Activated B cell treated with CpG ODN at 0.5 μM for 24 hours (primary cell): ENCODE measurements at places on chromosomes 7 and 10. TPM values are rescaled to one million over a fixed set of nuclear protein-coding genes. Genes with fewer than 3 reads are reported as not detected.

DNA sequence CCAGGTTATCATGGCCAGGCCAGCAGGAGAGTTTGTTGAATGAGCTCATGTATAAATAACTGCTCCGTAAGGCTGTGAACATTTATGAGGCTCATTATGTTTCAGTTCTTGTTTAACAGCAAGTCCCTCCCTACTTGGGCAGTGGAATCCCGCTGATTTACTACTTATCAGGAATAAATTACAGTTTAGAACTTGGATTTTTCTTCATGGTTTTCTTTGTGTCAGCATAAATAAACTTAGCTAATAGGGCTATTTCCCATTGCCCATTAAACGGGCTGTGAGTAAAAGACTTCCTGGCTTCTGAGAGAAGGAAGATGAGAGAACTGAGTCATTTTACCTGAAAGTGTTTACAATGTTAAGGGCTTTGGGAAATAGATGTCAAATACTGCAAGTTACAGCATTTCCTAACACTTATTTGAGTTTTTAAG, 701.6 kb upstream of the ANKRD30A start:
- no peak for DNase-seq
- no peak overlapping the region for H3K4me3 ChIP-seq
- H3K36me3 ChIP-seq: no peaks in the 10 kb centered on the region
- H3K27ac ChIP-seq: no peak overlapping the region
- no peaks in the 10 kb centered on the region for H3K4me1 ChIP-seq

GRCh38 chr7:79806161-79806734, 328.4 kb upstream of the GNAI1 start:
- H3K27ac ChIP-seq: no peak overlapping the region
- no peak for DNase-seq
- H3K4me1 ChIP-seq: no peaks in the 10 kb centered on the region
- H3K36me3 ChIP-seq: no peaks in the 10 kb centered on the region
- no peak overlapping the region for H3K4me3 ChIP-seq

DNA sequence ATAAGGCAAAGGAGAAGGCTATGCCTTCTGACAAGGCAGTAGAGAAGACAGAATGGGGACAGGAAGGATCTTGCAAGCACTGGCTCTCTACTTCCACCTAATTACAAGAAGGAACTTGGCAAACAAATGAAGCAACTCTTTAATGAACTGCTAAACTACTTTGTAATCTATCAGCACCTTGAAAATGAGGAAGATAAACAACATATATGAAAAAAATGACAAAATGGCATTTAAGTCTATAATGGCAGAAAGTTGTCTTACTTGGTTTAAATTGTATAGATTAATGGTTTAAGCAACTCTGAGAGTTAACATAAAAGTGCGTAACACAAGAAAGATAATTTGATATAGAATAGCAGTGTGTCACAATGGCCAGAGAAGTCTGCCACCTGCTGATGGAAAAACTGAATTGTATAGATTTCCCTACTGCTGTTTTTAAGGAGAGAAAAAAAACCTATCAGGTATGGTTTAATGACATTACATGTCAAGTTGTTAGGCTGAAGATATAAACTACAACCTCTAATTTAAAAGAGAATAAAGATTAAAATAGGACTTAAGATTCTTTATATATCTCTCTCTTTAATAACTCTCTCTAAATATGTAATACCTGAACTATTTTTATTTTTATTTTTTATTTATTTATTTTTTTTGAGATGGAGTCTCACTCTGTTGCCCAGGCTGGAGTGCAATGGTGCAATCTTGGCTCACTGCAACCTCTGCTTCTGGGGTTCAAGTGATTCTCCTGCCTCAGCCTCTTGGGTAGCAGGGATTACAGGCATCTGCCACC, 11.8 kb downstream of the NT5C3A start:
- DNase-seq: no peak
- H3K27me3 ChIP-seq: no peaks in the 10 kb centered on the region
- peak overlapping the region; percentile 56 for H3K27ac ChIP-seq

DNA sequence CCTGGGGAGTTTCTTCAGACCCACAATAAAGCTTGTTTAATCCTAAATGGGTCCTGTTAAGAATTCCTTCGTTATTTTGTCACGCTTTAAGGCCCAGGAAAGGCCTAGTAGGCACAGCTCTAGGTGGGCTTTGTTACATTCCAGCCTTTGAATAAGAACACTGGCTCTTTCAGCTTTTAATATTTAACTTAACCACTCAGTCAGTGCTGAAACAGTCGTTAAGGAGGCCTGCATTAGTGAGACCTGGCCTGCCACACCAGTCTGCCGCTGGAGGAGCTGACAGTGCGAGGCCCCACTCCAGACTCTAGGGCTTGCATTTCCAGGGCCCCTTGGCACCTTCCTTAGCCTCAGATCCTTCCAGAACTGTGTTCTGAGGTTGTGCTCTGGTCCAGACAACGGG, 351.4 kb downstream of the GLRX3 start:
- DNase-seq: no peak
- no peak overlapping the region for H3K27ac ChIP-seq
- H3K4me1 ChIP-seq: no peaks in the 10 kb centered on the region

- peaks cover 27% of the 10 kb centered on the region for H3K36me3 ChIP-seq
- H3K27me3 ChIP-seq: no peaks in the 10 kb centered on the region
- H3K4me1 ChIP-seq: no peaks in the 10 kb centered on the region
- no peak overlapping the region for H3K4me3 ChIP-seq
- DNase-seq: no peak
These were observed 257.6 kb downstream of the EXOC4 start for GRCh38 chr7:133510326-133511055.

GRCh38 chr10:22630234-22631174, 83.9 kb downstream of the PIP4K2A start:
- peak overlapping the region; percentile 75 for H3K4me3 ChIP-seq
- peaks cover 96% of the 10 kb centered on the region for H3K4me1 ChIP-seq
- H3K27me3 ChIP-seq: no peaks in the 10 kb centered on the region
- peak overlapping the region; percentile 95 for H3K27ac ChIP-seq
- peaks cover 3% of the 10 kb centered on the region for H3K36me3 ChIP-seq

SFTPD gene
- 0.29 TPM in 1 of 2 replicates, not detected in the other for total RNA-seq

LIPN gene
- 0.24 and 0.27 TPM in 2 replicates for total RNA-seq

CYCS gene
- 73.0 and 85.0 TPM in 2 replicates for total RNA-seq
